Pancreas (tissue), 10 donors: ENCODE measurements at places on chromosomes 3 and 15.

GRCh38 chr15:82543160-82543559 lies 2.9 kb upstream of the RPS17 start:
- DNase-seq: no peak

DNA sequence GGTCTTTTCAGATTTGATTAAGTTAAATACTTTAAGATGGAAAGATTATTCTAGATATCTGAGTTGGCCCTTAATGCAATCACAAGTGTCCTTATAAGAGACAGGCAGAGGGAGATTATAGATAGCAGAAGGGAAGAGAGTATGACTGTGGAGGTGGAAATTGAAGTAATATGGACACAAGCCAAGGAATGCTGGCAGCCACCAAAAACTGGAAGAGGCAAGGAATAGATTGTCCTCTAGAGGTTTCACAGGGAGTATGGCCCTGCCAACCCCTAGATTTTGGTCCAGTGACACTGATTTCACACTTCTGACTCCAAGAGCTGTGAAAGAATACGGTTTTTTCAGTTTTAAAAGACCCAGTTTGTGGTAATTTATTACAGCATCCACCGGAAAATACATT lies 1498.7 kb upstream of the CADM2 start:
- no peak for DNase-seq

- no peak for DNase-seq
These were observed 33.8 kb upstream of the BOC start for GRCh38 chr3:113177526-113177925.

- no peak for DNase-seq
These were observed 34.4 kb downstream of the GLCE start for GRCh38 chr15:69194854-69195253.

DNA sequence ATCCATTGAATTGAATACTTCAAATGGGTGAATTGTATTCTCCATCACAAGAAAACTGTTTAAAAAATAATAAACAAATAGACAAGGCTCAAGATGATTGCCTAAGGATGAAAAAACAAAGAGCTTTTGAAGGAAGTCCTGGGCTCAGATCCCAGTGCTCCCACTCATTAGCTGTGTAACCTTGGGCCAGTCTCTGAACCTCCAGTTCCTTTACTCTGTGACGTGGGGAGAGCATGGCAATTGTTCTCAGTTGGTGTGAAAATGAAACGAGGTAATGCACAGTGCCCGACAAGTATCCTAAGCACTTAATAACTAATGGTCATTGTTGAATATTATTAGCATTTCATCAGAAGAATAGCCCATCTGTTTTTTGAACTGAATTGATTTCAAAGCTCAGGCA lies 40.7 kb downstream of the TNIK start:
- no peak for DNase-seq

GRCh38 chr3:126160243-126161210 lies 19.9 kb downstream of the ALDH1L1 start:
- no peak for DNase-seq

DNA sequence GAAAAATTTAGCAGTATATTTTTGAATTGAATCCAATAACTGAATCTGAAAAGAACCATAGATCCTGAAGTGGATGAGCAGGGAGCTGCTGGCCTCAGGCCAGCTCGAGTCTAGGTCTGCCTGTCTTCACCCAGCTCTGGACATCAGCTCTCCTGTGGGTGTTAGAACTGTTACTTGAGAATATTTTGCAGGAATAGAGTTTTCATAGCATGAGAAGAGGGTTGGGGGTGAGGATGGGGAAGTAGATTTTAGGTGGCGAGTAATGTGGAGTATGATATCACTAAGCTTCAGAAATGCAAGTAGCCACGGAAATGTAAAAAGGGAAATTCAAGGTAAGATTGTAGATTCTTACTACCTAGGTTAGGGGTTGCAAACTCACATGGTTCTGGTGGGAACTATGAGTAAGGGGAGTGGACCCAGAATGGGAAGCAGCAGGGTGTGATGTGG lies 6.2 kb downstream of the RAB8B start:
- DNase-seq: no peak

DNA sequence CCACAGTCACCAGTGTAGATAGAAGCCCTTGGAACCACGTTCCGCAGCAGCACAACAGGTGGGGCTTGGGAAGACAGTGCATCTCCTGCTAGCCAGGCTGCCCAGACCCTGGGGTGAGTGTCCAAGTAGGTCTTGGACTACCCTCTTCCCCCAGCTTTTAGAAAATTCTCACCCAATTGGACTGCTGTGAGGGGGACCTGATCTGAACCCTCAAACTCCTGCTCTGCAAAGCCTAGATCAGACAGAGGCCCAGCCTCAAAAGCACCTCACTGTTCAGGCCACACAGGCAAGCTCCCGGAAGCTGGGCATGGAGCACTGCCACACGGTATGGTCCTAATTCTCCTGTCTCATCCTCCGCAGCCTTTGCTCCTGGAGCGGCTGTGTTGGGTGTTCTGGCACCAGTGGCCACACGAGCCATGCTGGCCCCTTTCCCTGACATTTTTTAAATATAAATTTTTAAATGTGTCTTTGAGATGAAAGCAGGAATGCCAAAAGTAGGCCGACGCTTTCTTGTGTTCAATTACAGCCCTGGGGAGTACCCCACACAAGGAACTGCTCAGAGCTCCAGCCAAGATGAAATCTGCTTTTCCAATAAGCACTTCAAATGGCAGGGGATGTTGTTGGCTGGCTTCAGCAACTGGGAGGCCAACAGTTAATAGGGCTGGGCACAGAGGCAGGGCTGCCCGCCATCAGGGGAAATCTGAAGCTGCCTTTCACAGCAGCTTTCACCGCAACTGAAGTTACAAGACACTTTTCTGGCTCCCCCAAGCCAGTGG lies 40.9 kb downstream of the CPN2 start:
- DNase-seq: no peak

- DNase-seq: no peak
These were observed 147.7 kb downstream of the CHSY1 start for GRCh38 chr15:101104141-101104540.

DNA sequence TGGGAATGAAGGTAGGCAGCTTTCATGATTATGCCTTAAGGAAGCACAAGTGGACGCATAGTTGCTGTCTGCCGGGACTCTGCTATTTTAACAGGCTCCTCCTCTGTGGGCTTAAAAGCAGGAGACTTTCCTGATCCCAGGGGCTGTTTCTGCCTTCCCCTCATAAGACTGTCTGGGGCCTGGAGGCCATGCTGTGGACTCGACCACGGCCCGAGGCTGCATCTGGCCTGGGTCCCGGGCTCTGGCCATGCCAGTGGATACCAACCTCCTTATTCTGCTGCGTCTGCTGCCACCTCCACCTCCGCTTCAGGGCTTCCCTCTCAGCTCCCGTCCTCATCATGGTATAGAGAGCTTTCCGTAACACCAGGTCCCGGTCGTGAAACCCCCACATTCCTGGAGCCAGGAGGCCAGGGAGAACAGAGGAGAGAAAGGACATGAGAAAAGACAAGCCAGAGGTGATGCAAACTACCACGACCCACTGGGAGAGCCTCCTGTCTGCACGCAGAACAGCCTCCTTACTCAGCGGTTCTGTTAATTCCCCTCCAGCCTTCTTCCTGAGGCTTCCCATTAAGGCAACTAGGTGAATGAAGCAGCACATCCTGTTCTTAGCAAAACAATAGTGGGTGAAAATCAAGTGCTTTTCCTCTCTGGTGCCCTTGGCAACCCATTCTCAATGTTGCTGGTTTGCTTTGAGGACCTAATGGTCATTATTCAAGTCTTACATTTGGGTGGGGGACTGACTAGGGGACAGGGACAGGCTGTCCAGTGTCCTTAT lies 200.5 kb downstream of the KLF13 start:
- no peak for DNase-seq

DNA sequence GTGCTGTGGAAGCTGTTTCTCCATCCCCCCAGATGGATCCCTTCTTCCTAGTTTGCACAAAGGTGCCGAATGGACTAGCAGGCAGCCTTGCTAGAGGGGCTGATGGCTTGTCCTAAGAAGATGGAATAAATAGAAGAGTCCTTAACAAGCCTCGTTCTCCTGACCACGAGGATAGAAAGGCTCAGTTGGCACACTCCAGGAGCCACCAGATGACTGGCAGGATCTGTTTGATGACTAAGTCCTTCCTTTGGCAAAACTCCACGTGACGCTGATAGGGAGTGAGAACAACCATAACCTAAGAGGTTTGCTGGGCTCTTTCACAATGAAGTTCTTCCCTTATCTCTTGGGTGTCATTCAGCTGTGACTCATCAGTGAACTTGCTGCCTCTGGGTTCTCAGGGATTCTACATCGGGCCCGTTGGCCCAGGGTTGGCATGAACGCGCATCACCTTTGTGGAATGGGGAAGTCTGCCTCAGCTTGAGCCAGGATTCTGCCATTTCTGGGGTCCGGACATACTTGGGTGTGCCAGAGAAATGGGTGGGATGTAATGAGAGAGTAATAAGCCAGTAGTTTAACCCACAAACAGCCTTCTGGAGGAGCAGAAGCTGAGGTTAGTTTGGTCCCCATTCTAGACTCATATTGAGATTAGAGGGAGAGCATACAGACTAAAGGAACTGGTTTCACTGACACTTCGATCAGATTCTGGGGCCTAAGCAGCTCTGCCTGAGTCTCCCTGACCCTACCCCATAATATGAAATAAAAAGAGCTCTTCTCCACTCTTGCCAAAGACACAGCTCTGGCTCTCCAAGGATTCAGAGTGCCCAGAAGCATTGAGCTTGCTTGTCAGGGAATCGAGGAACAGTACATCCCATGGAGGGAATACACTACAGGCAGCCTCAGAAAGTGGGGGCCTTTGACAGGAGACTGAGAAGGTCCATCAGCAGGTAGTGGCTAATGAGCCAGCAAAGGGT lies 2.0 kb upstream of the MELTF start:
- no peak for DNase-seq

- DNase-seq: no peak
These were observed 916.8 kb downstream of the CADM2 start for GRCh38 chr3:85875589-85875988.

DNA sequence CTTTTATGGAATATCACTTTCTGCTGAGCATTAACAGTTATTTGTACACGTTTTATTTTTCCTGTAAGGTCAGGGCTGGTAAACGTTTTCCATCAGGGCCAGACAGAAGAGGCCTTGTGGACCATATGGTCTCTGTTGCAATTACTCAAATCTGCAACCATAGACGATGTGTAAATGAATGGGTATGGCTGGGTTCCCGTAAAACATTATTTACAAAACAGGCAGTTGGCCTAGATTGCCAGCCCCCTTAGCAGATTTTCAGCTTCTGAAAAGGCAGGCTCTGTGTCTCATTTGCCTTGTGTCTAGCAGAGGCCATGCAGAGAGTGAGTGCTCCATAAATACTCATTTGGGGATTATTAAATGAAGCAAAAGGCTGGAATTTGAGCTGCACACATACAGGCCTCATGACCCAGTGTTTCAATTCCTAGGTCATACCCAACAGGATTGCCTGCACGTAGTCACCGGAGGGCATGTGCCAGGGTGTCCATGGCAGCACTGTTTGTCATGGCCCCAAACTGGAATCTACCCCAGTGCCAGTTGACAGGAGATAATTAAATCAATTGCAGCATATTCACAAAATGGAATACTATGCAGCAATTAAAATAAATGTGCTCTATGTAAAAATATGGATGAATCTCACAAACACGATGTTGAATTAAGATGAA lies 51.3 kb downstream of the GPD1L start:
- no peak for DNase-seq

DNA sequence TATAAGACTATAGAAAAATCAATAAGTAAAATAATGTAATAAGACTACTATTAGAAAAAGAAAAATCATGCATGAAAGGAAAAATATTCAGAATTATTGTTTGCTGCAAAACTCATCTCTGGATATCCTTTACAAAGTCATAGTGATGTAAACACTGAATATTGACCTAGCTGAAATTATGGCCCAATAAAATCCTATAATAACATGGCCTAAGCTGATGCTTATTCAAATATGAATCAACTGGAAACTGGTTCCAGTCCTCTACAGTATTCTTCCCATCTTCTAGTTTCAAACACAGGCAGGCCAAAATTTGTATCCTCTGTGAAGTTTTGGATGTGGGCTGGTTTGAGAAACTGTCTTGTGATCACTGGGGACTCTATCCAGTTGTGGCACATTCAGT lies 134.5 kb downstream of the CNTN3 start:
- no peak for DNase-seq
